ENCODE measurements at places on chromosomes 2 and 18.

DNA sequence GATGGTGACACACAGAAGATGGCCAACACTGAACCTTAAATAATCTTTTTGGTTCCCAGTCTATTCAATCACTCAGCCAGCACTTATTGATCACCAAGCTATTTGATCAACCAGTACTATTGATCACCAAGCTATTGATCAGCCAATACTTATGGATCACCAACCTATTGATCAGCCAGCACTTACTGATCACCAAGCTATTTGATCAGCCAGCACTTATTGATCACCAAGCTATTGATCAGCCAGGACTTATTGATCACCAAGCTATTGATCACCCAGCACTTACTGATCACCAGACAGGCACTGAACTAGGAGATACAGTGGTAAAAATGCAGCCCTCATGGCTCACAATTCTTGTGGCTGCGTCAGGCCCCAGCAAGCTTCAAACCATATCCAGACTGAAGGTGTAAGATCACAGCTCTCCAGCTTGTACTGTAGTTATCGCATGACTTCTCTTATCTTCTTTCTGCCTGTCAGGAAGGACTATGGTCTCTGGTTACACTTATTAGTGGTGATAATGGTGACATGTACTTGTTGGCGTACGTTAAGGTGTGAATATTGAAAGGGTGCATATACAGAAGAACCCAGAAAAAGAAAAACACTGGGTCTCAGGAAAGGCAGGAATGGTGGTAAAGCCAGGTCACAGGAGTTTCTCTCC lies 18.4 kb upstream of the B3GNT2 start:
- DNase-seq = no peak

GRCh38 chr2:219409619-219410018 lies 8.6 kb upstream of the DES start:
- DNase-seq = no peak

GRCh38 chr2:209965723-209966122 lies 36.7 kb upstream of the RPE start:
- DNase-seq = no peak

DNA sequence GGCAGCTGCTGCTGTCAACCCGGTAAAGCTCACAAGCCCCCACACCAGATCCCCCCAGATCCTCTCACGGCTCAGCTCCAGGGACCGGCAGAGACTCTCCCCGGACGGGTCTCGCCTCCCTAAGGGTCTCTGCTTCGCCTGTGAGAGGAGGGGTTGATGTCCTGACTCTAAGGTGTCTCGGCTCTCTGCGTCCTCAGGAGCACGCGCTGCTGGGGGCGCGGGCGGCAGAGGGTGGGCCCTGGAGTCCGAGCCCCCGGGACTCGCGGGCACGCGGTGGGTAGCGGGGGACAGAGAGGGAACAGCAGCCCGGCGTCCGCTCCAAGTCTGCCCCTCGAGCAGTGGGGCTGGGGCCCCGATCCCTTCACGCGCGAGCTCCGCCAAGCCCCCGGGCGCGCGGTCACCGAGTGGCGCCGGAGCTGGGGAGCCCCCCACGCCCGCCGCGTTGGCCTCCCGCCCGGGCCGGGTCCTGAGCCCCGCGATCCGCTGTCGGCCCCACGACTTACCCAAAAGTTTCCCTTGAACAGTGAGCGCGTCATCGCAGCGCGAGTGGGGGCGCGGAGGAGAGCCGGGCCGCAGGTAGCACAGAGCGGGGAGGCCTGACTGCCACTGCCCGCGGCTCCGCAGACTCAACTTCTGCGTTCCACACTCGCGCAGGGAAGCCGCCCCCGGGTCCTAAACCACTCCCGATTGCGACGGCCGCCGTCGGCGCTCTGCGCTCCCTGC lies at the start of gene PSTPIP2:
TSS of gene PSTPIP2 (minus strand) at position 608 of the 723 bp plus-strand sequence. CDS start at position 536, 72 bp downstream.
- DNase-seq = peak; percentile 42

DNA sequence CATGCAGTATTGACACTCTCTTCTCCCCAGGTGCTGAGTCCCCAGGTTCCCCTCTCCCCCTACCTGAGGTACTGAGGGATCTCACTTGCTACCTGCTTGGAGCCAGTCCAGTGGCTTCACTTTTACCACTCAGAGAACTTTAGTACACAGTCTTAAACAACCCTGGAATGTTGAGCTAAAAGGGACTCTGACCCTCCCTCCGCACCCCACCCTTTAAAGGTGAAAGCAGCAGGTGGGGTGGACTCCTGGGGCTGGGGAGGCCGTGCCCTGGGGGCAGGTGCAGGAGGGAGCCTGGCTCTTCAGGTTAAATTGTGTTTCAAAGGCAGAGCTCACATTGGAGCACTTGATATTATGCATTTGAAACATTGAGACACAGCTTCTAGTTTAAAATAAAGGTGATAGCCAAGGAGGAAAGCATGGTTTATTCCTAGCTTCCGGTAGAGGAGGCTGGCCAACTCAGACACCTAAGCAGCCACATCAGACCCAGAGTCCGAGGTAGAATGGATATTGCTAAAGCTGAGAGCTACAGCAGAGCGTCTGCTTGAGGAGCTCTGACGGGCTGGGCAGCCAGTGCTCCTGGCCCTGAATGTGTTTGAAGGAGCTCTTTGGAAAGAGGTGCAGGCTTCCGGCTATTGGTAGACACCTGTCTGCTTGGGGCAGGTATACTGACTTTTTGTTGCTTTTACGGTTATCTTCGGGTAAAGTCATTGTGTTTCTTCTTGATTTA lies 196.4 kb downstream of the AGAP1 start:
- DNase-seq = no peak

All from fibroblast of mammary gland (primary cell).